BJ (cell line): ENCODE measurements at places on chromosomes 16 and 17.

DNA sequence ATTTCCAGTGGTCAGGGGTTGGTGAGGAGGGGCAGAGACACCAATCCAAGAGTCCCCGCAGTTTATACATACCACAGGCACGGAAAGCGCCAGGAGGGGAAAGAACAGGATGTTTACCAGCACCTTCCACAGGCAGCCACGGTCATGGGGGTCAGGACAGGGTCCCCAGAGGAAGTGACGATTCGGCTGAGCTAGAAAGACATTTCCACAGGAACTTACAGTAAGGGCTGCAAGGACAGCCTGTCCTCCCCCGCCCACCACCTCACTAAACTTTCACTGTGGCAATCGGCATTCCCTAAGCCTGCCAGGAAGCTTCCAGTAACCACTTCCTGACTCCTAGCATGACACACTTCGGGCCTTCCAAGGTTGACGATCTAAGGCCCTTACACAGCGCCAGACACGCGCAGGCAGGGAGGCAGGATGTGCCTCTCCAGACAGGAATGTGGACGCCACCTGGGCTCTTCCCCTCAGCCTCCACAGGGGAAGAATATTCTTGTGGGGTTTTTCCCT, 1.2 kb upstream of the MT2A start:
- DNase-seq = peak; percentile 96

DNA sequence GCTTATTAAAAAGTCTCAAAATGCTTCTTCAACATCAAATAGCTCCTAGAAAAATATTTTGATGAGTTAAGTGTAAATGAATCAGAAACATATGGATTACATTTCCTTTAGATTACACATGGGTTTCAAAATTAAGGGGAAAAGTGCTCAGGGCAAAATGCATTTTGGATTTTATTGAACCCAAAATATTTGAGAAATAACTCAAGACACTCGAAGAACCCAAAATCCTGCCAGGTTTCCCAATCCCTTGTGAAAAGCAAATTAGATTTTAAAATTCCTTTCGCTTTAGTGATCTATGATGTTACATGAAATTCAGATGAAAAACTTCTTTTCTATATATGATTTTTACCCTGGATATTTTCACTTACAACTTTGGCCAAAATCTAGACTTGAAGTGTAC, 847.4 kb upstream of the SOX9 start:
- DNase-seq = peak; percentile 22

GRCh38 chr17:29909236-29910003, 20.6 kb downstream of the SSH2 start:
- no peak for DNase-seq

DNA sequence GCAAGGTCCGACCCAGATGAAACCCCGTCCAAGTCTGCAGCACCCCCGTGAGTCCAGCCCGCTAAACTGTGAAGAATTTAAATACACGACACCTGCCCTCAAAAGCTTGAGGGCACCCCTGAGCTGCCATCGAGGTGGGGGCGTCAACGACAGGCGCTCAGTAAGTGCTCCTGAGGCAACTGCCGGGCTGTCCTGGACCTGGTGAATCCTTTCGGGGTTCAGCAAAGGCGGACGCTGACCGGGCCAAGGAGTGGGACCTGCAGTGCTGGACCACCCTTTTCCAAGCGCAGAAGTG, 512 bp upstream of the ENDOV start:
- no peak for DNase-seq

DNA sequence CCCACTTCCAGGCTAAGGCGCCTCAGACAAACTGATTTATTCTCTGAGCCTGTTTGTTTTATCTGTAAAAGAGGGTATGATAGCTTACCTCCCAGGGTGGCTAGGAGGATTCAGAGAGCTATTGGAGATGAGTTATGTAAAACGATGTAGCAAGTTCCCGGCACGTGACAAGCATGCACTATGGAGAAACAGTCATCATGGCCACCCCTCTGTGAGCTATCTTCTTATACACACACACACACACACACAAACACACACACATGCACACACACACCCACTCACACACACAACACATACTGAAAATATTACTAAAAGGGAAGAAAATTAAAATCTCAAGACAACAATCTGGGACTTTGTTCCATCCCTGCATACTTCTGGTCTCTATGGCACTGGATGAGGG, 66.3 kb downstream of the CCT6B start:
- DNase-seq = no peak

DNA sequence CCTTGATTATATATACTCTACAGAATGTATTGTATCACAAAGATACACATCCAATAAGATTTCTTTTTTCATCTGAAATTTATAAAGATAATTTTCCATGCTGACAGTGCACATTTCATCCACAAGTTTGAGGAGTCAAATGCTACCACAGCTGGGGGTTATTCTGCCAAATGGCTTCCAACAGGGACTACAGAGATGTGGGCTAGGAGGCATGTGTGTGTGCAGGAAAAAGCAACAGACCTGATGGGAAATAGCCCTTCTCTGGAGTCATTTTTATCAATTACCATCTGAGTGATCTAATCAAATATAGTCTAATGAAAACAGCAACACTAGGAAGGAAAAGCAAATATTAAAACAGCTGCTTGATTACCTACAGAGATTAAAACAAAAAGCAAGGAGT, 290.5 kb downstream of the CEP112 start:
- no peak for DNase-seq

DNA sequence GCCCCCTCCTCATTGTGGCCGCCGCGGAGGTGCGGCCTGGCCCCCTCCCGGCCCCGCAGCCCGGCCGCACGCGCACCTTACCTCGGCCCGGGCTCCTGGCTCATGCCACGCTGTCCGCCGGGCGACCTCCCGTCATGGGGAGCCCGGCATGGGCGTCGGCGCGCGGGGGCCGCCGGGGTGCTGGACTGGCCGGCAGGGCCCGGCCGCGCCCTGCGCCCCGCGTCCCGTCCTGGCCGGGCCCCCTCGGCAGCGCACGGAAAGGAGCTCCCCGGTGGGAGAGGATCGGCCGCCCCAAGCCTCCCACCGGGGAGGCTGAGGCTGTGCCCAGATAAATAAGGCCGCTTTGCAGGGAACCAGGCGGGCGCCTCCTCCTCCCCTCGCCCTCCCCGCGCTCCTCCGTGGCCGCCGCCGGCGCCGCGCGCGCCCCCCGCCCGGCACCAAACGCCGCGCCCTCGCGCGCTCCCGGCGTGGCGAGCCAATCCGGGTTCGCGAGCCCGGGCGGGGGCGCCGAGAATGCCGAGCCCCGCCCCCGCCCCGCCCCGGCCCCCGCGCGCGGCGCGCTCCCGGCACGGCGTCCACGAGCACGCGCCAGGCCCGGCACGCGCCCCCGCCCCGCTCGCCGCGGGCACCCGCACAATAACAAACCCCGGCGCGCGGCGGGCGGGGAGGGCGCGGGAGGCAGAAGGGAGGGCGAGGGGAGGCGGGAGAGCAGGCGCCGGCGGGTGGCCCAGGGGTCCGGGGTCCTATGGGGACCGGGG, at the start of gene FBXL16:
FBXL16 (minus strand) TSS at position 371 of the 758 bp plus-strand sequence. CDS start 8,396 bp downstream, outside the sequence.
- DNase-seq = no peak
